ENCODE measurements at places on chromosomes 6 and 20.
A peak's percentile ranks its signal among the peaks of the same experiment; 100 is the strongest.

DNA sequence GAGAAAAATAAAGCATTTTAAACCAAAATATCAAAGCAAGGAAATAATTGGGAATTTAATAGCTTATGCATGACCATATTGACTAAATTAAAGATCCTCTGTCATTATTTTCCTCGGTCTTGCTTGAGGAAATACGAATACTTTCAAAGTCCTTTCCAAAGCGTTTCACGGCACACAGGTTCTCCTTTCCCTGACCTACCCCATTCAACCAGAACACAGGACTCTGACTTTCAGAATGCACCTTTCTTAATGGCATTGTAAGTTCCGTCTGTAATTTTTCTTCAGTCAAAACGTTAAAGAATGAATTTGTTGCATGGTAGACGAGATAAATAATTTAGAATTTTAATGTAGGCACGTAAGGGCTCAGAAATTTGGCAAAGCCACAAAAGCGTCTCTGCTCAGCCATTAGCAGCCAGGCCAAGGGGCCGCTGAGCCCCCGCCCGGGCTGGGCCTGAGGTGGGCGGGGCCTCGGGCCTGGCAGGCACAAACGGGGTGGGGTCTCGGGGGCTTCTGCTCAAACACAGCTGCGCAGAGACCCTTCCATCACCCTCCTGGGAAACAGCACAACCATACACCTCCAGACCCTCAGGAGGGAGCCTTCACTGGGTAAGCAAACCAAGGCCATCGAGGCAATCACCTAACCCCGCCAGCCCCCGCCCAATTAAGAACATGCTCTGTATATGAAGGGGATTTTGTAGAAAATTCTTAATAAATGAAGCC lies 3.4 kb downstream of the NEDD9 start:
- no peak for DNase-seq

- no peak for DNase-seq
Measured at GRCh38 chr6:81739230-81740195, 13.0 kb downstream of the TENT5A start.

DNA sequence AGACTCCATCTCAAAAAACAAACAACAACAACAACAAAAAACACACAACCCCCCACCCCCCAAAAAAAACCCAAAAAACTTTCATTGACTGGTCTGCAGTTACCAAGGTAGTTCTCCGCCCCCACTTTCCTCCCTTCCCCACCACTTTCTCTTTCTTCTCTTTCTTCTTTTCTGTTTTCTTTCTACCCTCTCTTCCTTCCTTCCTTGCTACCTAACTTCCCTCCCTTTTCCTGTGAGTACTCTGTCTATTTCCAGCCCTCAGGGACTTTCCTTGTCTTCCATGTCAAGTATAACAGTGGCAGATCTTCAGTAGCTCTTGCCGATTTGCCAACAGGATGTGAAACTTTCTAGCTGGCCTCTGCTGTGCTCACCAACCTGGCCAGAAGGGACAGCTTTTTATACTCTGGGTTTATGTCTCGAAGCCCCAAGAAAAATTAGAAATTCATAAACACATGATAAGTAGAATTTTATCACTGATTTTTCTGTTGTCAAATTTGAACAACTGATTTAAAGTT lies 399.5 kb downstream of the QKI start:
- no peak for DNase-seq

DNA sequence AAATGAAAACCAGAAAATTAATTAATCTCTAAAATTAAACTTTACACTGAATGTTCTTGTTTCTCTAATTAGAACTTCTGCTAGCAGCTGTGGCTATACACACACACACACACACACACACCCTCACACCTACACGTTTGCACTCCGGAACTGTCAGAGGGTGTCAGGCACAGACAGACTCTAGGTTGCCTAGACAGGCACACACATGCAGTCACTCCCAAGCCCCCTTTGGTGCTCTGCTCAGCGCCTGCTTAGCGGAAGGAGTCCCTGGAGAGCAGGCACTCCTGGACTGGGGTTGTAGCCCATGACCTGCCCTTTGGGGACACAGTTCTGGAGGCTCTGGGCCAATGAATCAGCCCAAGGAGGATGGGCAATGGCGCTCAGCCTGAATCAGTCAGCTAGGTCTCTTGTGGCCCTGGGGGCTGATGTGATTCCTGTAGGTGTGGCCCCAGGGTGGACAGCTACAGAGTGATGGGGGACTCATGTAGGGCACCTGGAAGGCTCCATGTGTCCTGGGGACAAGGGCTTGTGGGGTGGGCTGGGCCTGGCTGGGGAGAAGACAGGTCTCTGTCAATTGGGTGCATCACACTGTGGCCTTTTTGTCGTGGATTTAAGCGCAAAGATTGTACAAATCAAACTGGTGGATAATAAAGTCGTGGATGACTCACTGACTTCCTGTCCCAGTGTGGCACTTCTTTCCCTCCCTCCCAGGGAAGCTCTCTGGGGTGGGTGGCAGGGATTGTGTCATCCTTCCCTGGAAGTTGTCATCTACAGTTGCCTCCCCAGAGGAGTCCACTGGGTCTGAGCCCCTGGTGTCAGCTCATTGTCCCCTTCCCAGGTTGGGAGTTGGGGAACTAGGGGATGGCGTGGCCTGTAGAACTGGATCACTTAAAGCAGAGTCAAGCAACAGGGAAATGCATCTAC lies 8.8 kb downstream of the TMEM151B start:
- no peak for DNase-seq

DNA sequence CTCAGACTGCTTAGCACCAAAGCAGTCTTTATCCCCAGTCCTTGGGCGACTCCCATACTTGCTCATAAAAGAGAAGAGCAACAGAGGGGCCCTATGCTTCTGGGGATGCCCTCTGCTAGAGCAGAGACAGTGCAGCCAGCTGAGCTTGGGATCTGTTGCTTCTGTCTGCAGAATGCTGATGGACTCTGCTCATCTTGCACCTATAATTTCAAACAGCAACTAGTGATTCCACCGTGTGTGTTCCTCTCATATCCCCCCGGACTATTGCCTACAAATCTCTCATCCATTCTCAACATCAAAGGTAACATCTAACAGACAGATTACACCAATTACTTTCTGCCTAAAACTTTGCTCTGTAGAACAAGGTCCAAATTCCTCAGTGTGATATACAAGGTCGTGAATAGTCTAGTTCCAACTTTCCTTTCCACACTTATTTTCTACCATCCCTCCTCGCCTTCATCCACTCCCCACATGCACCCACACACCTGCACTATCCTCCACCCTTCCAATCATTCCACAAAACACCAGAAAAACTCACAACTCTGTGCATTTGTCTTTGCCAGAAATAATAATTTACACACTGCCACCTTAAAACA lies 62.6 kb downstream of the FRK start:
- DNase-seq: no peak

GRCh38 chr20:46108435-46108841 lies 9.7 kb upstream of the CD40 start:
- DNase-seq: peak; percentile 94

DNA sequence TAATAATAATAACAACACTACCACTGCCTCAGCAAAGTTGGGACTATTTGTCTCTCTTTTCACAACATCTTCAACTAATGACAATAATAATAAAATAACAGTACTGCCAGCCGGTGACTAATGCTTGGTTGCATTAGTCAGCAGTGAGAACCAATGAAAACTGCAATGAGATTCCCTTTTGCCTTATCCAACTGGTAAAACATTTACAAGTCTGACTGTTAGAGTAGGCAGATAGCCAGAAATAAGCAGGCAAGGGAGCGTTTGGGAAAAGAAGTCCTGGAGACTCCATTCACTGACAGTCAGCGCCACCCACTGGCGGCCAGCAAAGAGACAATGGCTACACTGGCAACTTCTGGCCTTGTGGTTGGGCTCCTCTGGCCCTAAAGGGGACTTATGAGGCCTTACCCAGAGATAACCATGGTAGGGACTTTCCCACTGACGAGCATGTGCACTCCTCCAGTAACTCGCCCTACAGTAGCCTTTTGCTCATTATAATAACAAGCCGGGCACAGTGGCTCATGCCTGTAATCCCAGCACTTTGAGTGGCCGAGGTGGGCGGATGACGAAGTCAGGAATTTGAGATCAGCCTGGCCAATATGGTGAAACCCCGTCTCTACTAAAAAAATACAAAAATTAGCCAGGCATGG lies 3.4 kb upstream of the NSFL1C start:
- peak; percentile 44 for DNase-seq

DNA sequence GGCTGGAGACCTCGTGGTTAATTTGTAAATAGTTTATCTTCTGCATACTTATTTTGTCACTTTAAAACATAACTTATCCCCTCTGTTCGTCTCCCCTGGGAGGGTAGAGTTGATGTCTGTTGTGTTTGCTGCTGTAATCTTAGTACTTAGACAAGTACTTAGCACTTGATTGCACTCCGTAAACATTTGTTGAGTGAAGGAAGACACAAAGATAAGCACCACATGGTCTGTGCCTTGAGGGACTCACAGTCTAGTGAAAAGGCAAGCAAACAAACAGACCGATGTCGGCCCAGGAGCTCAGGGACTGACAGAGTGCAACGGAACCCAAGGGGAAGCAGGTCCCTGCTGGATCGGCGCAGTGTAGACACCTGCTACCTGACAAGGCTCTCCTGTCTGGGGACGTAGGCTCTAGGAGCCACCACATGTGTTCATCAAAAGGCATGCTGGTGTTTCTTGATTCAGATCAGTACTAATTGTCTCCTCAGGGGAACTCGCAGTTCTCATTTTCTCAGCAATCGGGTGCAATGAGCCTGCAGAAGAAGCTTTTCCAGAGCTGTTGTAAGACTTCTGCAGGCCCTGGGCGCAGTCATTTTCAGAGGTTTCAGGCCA lies 31.4 kb downstream of the EDN3 start:
- no peak for DNase-seq

DNA sequence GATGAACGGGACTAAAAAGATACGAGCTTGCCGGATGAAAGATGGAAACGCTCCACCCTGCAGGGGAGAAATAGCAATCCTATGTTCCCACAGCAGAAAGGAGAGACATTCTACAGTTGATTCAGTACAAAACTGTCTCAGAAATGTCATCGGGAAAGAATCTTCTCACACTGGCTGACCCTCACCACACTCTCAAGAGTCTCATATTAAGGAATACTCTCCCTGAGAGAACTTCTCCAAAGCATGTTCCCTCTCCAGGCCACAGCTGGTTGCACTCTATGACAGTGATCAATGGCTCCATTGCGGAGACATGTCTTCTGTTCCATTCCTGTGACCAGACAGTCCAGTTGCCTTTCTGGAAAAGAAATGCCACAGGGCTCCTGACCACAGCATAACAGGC lies 758.0 kb upstream of the CHD6 start:
- no peak for DNase-seq

DNA sequence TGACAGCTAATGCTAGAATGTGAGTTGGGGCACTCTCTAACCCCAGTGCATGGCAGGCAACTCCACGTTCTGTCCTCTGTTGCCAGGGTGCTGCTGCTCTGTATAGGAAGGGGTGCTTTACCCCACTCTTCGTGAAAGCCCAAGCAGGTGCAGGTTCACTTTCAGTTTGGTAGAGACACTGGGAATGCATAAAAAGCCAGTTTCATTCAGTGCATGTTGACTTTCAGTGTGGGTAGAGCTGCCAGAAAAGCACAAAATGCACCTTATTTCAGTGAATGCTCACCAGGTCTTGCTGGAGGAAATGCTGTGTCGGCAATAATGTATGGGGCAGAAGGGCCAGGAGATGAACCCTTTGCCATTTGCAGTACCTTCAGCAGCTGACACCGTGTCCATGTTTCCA lies 62.1 kb upstream of the ADGRB3 start:
- no peak for DNase-seq

GRCh38 chr6:114595591-114595990 lies 252.8 kb upstream of the HS3ST5 start:
- no peak for DNase-seq

DNA sequence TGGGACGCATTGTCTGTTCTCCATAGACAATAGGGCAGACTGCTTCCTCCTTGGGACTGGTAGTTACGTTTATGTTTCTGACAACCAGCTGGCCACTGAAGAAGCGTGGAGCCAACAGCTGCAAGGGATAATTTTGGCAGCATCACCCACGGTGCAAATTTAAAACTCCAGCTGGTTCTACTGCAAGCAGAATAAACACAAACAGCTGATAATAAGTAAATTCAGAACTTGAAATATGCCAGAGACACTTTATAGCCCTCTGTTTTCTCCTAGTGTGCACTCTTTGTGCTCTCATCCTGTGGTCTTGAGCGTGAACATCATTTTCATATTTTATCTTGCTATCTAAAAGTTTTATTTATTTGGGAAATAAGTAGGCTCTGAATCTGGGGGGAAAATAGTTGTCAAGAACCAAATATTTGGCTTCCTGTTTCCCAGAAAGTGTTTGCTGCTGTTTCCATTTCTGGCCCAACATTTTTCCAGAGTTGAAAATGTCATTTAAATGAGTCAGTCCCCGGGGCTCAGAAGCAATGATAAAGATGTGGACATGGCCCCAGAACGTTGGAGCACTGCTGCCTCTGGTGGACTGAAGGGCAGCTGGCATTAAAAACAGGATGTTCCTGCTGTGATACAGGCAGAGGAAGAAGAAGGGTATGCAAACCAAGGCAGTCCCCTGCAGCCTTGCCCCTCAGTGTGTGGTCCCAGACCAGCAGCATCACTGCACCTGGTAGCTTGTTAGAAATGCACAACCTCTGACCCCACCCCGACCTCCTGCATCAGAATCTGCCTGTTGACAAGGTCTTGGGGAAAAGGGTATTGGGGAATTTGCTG lies 12.5 kb upstream of the THBD start:
- DNase-seq: no peak

GRCh38 chr20:11188843-11189603 lies 515.2 kb upstream of the JAG1 start:
- DNase-seq: no peak

GRCh38 chr6:2623295-2623694 lies 127.4 kb downstream of the MYLK4 start:
- DNase-seq: no peak

GRCh38 chr6:165858586-165858985 lies 195.5 kb upstream of the PDE10A start:
- DNase-seq: no peak

DNA sequence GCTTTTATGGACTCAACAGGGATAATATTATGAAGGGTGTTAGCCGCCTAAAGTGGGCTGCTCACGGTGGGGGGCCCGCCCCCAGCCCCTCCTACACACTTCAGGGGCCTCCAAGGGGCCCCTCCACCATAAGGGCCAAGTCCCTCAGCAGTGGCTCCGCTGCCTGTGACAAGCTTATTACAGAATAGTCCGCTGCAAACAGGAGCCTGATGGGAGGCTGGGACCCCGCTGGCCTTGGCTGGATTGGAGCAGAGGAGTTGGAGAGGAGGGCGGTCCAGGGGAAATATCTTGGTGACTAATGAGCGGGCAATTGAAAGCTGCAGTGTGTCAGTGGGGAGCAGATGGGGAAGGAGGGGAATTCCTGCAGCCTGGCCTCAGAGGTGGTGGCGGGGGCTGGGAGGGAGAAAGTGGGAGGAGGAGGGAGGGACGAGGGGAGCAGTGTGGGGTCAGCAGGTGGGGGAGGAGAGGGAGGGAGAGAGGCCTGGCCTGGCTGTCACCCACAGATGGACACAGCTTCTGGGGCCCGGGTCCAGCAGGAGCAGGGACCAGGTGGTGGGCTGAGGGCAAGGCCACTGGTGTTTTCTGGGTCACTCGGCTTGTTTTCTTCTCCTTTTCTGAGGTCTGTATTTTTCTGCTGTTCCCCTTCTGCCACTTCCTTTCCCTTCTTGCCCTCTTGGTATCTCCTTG lies 57.6 kb upstream of the FOXP4 start:
- DNase-seq: peak; percentile 18
